ENCODE measurements at places on chromosomes 1 and 21. TPM values are rescaled to one million over a fixed set of nuclear protein-coding genes. Genes with fewer than 3 reads are reported as not detected.

The HFM1 gene
- total RNA-seq = not detected

The NES gene
- not detected for total RNA-seq

The PRDM16 gene
- total RNA-seq = 2.3 TPM

The RUNX1 gene
- 54.0 TPM for total RNA-seq

The IRF6 gene
- total RNA-seq = not detected

The BACE2 gene
- total RNA-seq = 1.7 TPM

The ITGB2 gene
- total RNA-seq = 439 TPM

The GUCA2B gene
- total RNA-seq = not detected

The CYP4A22 gene
- not detected for total RNA-seq

The ZC3H12A gene
- total RNA-seq = 21.9 TPM

The GPA33 gene
- 2.3 TPM for total RNA-seq

The GPR157 gene
- 3.4 TPM for total RNA-seq

The ACTL8 gene
- not detected for total RNA-seq

The SLC44A3 gene
- total RNA-seq = 0.52 TPM

The C8B gene
- total RNA-seq = not detected

The CHIA gene
- not detected for total RNA-seq

The PPM1J gene
- not detected for total RNA-seq

The LCK gene
- 434 TPM for total RNA-seq

The PPFIA4 gene
- total RNA-seq = 16.1 TPM

The GRIK1 gene
- not detected for total RNA-seq

Measured in activated CD4-positive, alpha-beta T cell treated with anti-CD3 and anti-CD28 coated beads, Interleukin-2, amount 10 ng/mL, durations not matched to agents 7 days and 5 days (primary cell).